ENCODE measurements at places on chromosomes 5 and 9. TPM values are rescaled to one million over a fixed set of nuclear protein-coding genes. Genes with fewer than 3 reads are reported as not detected.

Gene C9orf153
- 0.54 TPM for total RNA-seq

Gene FBP2
- not detected for total RNA-seq

Gene ADGRD2
- not detected for total RNA-seq

Gene SLC36A2
- total RNA-seq, result not detected

Gene PCAT7
- total RNA-seq, result not detected

Gene FOXD4L4
- total RNA-seq, result 0.20 TPM

Gene IGIP
- 3.9 TPM for total RNA-seq

Gene TAF11L5
- not detected for total RNA-seq

Gene SMIM32
- total RNA-seq, result not detected

Gene ZDHHC11B
- not detected for total RNA-seq

Gene WHRN
- 1.3 TPM for total RNA-seq

Gene NR2F1-AS1
- total RNA-seq, result not detected

Gene KIF4B
- total RNA-seq, result 0.07 TPM

Gene BAAT
- total RNA-seq, result not detected

Gene PIP5KL1
- 1.8 TPM for total RNA-seq

Gene LRRC19
- total RNA-seq, result not detected

Gene OGN
- not detected for total RNA-seq

Gene SARDH
- 0.71 TPM for total RNA-seq

Gene CAMK2A
- not detected for total RNA-seq

Gene SPATA31C1
- not detected for total RNA-seq

Gene MEIKIN
- not detected for total RNA-seq

Gene RASGRF2
- total RNA-seq, result 10.8 TPM

Gene INSYN2B
- total RNA-seq, result not detected

Gene SPINK7
- not detected for total RNA-seq

Gene IGFBPL1
- total RNA-seq, result not detected

Gene GABRA6
- total RNA-seq, result not detected

Gene GRM6
- not detected for total RNA-seq

Gene OTULINL
- 26.6 TPM for total RNA-seq

Gene MGAT4B
- 99.8 TPM for total RNA-seq

Gene CATSPER3
- 1.5 TPM for total RNA-seq

Gene SH3TC2
- total RNA-seq, result not detected

Gene SLC45A2
- 0.34 TPM for total RNA-seq

Gene CTSL
- total RNA-seq, result 3.9 TPM

Gene CYSRT1
- total RNA-seq, result 0.27 TPM

All from T-helper 1 cell treated with Interleukin-12 subunit alpha and Interleukin-12 subunit beta and Interleukin-4 antibody, amounts not matched to agents 30 ng/mL and 1 ng/mL, for 36 hours (primary cell).